ENCODE measurements at places on chromosomes 1 and 21.
A peak's percentile ranks its signal among the peaks of the same experiment; 100 is the strongest.

DNA sequence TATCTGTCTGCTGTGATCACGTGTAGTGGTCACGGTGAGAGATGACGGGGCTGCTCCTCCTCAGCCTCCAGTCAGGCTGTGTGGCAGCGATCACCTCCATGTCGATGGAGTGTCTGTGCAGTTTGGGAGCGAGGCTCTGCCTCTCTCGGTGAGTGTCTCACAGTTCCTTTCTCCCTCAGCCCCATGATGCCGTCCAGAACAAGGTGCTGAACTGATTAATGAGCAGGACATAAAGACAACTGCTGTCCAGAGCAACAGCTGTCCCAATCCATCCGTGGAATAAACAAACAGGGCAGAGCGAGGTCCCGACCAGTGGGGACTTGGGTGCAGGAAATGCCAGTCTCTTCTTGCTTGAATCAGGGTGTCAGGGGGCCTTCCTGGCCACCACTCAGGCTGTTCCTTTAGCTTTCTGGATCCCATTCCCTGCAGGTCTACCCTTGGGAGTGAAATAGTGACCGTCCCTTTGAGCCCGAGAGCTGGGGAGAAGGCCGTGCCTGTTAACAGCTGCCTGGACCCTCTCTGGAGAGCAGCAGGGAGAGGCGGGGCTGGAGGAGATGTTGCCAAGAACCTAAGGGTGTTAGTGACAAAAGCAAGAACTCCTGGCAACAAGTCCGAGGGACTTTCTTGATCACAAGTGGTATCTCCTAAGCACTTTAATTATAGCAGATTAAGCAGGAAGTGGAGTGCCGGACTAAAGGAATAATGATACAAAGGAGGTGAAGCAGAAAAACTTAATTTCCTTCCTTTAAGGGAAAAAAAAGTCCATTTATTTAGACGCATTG lies 443.9 kb downstream of the KIF26B start:
- no peak for DNase-seq

GRCh38 chr1:230992100-230992774 lies 13.3 kb downstream of the ARV1 start:
- no peak for DNase-seq

- no peak for DNase-seq
Measured at GRCh38 chr21:35350965-35351364, 301.9 kb upstream of the RUNX1 start.

- no peak for DNase-seq
Measured at GRCh38 chr1:156509424-156510034, 9.0 kb upstream of the MEF2D start.

DNA sequence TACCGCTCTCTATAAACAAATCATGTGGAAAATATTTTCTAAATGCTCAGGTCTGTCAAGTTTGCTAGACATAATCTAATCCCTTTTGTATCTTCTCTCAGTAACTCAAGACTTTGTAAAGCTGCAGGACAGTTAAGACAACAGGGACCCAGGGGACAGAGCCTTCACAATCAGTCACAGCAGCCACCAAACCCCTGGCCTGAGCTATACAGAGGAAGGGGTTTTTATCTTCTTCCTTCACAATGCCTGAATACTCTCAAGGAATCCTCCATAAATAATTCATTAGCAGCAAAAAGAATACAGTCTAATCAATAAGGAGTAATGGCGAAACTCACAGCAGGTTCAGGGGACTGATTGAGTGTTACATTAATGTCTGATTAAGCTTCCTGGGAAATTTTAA lies 368.3 kb downstream of the SMYD3 start:
- DNase-seq, result no peak

GRCh38 chr1:55192093-55192492 lies 23.1 kb downstream of the USP24 start:
- DNase-seq, result no peak

GRCh38 chr1:183652547-183653461 lies at the start of gene APOBEC4:
Gene APOBEC4 (minus strand): TSS chr1:183653316. CDS start chr1:183648781, 4,535 bp downstream.
- no peak for DNase-seq

GRCh38 chr1:83808536-83808935 lies 190.4 kb downstream of the TTLL7 start:
- no peak for DNase-seq

- peak; percentile 97 for DNase-seq
Measured at GRCh38 chr1:36321119-36321951, 2.1 kb downstream of the EVA1B start.

GRCh38 chr1:50416553-50417453 lies 6.4 kb downstream of the DMRTA2 start:
- DNase-seq, result no peak

DNA sequence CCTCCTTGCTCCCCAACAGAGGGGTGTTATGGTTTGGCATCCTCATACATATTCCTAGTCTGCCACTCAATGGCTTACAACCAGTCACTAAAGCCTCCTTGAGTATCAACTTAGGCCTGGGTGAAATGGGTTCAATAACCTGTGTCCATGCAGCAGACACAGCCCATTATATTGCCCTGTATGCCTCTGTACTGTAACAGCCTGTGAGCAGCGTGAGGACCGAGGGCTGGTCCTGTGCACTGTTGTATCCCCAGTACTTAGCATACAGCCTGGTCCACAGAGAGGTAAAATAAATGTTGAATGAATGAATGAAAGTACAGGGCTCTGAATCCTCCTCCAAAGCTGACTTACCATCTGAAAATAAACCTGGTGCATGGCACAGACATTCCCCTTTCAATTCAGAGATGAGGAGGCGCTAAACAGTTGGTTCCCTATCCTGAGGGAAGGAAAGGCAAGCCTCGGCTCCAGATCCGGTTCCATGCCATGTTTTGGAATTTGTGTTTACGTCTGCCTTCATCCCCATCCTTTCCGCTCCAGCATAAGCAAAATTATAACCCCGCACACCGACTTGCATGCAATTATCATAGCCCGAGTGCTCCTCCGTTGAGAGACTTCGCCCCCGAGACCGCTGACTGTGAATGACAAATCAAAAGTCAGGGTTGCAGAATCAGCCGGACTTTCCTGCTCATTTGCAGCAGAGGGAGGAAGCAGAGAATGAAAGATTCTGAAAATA lies 45.0 kb upstream of the DNAJC6 start:
- peak; percentile 43 for DNase-seq

DNA sequence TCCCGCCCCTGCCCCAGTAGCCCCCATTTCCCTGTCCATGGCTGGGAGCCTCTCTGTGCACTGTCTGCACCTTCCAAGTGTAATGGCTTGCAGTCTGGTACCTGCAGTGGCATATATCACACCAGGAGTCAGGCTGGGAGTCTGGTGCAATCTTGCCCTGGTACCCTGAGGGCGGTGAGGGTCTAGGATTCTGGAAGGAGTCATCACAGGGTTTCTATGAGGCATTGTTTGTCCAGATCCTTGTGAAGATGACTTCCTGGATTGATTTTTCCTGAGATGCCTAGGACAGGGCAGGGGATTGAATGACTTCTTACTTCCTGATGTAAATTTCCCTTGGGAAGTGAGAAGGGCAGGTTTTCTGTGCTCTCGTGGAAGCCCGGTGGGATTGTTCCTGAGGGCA lies 5.9 kb upstream of the PKP1 start:
- DNase-seq, result no peak

- no peak for DNase-seq
Measured at GRCh38 chr1:2408859-2409276, 3.5 kb downstream of the PEX10 start.

DNA sequence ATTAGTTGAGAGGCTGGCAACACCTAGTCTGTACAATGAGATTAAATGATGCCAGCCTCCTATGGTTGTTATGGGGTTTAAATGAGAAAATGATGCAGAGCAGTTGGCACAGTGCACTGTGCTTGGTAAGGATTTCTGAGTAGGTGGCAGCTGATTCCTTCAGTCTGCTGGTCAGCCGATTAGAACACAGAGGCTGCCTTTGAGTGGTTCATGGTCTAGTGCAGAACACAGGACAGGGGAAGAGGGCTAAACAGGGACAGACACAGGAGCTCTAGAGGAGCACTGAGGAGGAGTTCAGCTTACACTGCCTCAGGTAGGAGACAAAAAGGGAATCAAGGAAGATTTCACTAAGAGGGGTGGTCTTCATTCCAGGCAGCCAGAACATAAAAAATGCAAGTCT lies 1.4 kb downstream of the TIE1 start:
- DNase-seq, result no peak

DNA sequence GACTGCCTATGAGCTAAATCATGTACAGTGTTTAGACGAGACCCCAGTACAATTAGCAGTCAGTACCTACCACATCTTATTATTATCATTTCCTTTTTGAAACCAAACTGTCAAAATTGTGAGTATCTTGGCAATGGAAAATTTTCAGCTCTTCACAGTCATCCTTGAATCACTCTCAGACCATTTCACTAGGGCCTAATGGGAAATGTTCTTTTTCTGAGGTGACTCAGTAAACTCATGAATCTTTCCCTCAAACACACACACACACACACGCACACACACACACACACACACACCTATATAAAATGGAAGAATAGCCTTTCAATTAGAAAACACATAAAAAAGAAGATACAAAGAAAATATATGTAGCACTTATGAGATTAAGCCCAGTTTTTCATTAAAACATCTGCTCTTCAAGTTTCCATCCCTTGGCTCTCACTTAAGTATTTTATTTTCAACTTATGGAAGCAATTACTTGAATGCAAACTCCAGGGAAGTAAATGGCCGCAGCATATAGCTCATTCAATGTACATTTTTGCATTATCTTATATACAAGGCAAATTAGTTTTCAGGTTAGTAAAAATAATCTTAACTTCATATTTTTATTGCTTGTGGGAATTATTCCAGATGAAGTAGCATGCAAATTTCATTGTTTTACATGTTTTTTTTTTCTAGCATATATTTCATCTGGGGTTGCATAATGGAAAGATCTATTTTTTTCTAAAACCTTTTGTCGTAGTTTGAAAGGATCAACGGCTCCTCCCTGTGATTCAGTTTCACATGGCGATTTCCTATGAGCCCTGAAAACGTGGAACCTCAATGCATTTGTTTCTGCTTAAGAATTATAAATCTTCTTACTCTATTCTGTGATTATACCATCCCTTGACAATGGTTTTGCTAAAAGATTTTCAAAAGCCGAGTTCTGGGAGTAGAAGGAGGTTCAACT lies 46.3 kb upstream of the TMPRSS15 start:
- DNase-seq, result peak; percentile 31

- no peak for DNase-seq
Measured at GRCh38 chr1:219797009-219797408, 131.3 kb downstream of the SLC30A10 start.

GRCh38 chr1:18513995-18514394 lies 33.3 kb downstream of the KLHDC7A start:
- no peak for DNase-seq

- DNase-seq, result no peak
Measured at GRCh38 chr1:226406401-226406881, 1.5 kb downstream of the PARP1 start.

GRCh38 chr1:84353695-84354094 lies 44.6 kb upstream of the DNASE2B start:
- DNase-seq, result peak; percentile 43

- DNase-seq, result no peak
Measured at GRCh38 chr1:24426744-24427544, 11.3 kb downstream of the NIPAL3 start.

GRCh38 chr1:167173516-167174184 lies 47.0 kb upstream of the POU2F1 start:
- no peak for DNase-seq

GRCh38 chr1:186896211-186896610 lies 67.5 kb downstream of the PLA2G4A start:
- no peak for DNase-seq

GRCh38 chr1:66489151-66489550 lies 44.8 kb upstream of the SGIP1 start:
- DNase-seq, result no peak

- DNase-seq, result no peak
Measured at GRCh38 chr1:153526132-153526543, 9.7 kb downstream of the S100A6 start.

DNA sequence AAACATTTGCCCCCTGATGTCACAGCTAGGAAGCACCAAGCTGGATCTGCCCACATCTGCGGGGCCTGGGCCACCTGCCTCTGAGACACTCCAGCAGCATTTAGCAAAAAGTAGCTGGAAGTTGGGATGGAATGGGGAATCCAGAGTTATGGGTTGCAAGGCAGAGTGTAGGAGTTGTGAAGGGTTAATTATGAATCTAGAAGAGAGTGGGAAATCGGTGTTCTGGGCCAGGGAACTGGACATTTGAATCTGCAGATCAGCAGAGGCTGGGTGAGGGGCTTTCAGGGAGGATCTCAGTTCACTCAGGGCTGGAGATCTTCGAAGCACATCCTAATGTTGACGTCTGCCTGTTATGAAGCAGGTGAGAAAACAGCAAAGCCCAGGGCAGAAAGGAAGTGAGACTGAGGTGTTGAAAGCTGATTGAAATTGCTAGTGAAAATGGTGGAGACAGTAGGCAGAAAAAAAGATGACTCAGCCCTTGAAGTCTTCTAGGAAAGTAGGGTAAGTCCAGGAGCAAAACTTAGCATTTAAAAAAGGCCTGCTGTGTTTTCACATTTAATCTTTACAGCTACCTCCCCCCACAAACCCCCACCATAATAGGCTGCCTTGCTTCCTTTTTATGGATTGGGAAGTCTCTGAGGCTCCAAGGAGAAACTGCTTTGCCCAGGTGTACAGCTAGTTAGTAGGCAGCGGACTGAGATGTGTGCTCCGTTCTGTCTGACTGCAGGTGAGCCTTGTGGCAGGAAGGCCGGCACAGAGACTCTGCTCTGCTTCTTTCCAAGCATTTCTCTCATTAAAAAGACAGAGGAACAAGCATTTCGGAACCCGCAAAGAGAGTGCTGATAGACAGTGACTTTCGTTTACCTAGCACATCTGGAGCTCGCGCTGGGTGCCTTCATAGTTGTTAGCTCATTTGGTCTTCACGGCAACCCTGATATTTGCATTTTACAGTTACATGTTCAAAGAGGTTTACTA lies 7.2 kb downstream of the VANGL1 start:
- no peak for DNase-seq

DNA sequence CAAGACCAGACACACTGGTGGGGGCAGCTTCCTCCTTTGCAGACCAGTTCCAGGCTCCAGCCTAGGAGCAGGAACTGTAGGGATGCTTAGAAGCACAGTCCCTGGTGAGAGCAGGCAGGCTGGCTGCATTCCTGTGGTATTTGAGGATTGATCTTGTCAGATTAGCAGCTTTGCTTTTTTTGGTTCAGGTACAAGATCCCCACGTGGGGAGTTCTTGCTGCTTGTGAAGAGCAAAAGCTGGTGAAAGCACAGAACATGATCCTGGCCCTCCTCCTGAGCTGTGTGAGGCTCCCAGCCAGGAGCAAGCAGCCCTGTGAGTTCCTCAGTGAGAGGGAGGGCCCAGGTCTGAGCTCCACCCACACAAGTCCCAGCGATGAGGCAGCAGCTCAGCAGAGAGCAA lies 75.3 kb upstream of the ARTN start:
- peak; percentile 68 for DNase-seq

GRCh38 chr1:31797216-31797615 lies 18.6 kb downstream of the SPOCD1 start:
- DNase-seq, result no peak

- DNase-seq, result no peak
Measured at GRCh38 chr1:197024460-197024859, 42.6 kb downstream of the F13B start.

GRCh38 chr1:31778763-31779488 lies 14.8 kb upstream of the ADGRB2 start:
- DNase-seq, result no peak

GRCh38 chr21:30718239-30718909 lies at the start of gene KRTAP21-3:
Gene KRTAP21-3 (minus strand): TSS chr21:30718777. CDS start chr21:30718759, 18 bp downstream.
- no peak for DNase-seq

Measured in right hindlimb (tissue), 1 donor.